ENCODE measurements at places on chromosomes 7 and 10.

DNA sequence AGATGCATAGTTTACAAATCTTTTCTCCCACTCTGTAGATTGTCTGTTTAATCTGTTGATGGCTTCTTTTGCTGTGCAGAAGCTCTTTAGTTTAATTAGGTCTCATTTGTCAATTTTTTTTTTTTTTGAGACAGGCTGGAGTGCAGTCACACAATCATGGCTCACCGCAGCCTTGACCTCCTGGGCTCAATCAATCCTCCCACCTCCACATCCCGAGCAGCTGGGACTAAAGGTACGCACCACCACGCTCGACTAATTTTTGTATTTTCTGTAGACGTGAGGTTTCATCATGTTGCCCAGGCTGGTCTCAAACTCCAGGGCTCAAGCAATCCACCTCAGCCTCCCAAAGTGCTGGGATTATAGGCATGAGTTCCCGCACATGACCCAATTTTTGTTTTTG lies 1655.8 kb downstream of the REEP3 start:
- DNase-seq, result no peak

- no peak for DNase-seq
These were observed 239.1 kb upstream of the KAT6B start for GRCh38 chr10:74587109-74587854.

DNA sequence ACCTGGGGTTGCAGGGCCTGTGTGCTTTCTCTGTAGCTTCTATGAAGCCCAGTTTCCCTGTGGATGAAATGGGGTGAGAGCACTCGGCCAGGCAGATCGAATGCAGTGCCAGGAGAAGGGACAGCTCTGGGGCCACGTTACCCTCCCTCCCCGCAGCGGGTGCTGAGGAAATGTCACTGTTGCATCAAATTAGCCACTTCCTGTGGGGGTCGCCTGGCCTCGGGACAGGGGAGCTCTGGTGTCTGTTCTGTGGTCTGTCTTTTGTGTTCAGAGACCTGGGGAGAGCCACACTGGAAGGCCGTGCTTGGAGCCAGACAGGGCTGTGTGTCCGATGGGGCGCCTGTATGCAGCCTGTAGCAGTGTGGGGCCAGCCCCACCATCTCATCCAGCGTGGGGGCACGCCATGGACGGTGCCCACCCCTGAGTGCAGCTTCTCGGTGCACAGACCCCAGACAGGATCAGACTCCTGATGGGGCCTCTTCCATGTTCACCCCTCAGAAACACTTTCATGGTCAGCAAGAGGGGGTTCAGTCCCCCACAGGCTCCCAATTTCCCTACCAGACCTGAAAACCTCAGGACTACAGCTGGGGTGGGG lies 13.6 kb downstream of the TTYH3 start:
- no peak for DNase-seq

DNA sequence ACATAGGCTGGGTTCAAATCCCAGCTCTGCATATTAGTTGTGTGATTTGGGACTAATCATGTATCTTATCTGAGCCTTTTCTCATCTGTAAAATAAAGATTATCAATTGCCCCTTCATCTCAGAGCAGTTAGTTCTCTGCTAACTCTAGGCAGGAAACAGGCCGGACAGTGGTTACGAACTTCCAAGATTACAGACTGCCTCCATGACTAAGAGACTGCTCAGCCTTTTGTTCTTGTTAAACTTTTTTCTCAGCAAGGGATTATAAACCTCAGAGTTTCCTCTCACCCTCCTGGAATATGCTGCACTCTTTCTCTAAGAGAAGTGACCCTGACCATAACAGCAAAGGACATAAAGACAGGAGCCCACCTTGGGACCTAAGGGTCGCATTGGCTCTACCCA lies 52.5 kb upstream of the NFKB2 start:
- no peak for DNase-seq
